ENCODE measurements at places on chromosomes 7 and 10.

- DNase-seq, result no peak
Observed at GRCh38 chr10:131670341-131670740, 230.5 kb upstream of the PPP2R2D start.

DNA sequence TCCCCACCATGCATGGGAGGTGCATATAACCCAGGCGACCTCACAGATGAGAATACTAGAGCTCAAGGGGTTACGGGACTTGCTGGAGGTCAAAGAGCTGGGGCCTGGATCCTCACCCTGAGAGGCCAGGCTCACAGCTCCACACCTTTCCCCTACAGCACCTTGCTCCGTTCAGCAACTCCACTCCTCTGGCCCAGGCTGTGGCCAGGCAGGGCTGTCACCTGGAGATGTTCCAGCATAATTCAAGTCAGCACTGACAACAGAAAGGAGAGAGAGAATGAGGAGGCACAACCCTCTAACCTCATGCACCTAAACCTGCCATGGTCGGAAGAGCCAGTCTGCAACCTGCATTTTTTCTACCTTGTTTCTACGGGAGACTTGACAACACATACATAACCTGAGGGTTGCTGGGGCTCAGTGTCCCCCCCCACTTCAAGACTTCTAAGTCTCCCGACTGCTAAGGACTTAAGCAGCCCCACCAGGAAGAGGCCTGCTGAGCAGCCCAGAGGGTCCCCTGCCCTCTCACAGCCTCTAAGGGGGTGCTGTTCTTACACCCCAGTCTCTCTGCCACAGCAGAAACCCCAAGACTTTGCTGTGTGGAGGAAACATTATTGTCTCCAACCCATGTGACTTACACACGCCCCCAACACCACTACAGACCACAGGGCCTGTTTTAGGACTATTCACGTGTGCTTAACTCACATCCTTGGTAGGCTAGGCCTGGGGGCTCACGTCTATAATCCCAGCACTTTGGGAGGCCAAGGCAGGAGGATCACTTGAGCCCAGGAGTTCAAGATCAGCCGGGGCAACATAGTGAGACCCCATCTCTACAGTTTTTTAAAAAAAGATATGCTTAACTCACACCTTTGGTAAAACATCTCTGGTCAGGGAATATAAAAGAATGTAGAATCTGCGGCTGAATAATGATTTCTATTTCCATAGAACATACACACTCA lies 175.6 kb downstream of the FAM107B start:
- no peak for DNase-seq

DNA sequence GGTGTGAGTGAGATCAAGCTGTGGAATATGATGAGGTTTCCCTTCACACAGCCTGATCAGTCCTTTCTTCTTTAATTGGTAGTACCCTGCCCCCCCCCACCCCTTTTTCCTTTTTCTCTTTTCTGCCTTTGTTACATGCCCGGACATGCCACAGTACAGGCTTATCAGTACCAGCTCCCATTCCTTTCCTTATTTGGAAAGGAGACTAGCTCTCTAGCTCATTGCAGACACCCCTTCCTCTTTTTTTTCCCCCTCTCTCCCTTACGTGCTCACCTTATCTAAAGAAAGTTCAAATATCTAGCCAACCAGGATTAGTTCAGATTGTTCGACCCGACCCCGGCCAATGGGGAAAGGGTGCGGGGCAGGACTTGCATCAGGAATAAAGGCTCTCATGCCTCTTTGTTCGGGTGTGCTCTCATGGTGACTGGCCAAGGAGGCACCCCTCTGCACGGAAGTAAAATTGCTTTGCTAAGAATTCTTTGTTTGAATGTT lies 230.4 kb downstream of the ACTR3B start:
- no peak for DNase-seq

DNA sequence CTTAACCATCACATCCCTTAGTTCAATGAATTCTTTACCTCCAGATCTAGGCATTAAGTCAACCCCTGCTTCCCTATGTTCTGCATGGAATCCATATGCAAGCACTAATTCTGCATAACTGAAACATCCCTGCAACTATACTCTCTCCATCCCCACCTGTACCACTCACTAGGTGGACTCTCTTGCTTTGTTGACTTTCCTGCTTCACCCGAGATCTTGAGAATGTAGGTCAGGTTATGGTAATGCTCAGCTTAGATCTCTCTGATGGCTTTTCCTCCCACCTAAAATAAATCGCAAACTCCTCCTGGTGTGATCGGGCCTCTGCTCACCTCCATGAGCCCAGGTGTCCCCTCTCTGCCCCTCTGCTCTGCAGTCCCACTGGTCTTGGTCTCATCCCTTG lies 92.4 kb upstream of the ADAM12 start:
- no peak for DNase-seq

DNA sequence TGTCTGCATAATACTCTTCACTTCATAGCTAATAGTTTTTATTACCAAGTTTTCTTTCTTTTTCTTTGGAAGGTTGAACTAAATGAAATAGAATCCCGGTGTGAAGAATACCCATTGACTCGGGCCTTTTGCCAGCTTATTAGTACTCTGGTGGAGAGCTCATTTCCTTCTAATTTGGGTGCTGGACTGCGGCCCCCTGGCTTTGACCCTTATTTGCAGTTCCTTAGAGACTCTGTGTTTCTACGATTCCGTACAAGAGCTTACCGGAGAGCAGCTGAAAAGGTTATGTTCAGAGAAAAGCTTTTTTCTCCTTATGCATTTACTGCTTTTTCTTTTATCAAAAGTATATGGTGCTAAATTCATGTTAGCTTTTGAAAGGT lies 40.2 kb downstream of the NUP205 start:
- no peak for DNase-seq
